Hindlimb muscle (tissue), 1 donor: ENCODE measurements at places on chromosomes 6 and 20.

DNA sequence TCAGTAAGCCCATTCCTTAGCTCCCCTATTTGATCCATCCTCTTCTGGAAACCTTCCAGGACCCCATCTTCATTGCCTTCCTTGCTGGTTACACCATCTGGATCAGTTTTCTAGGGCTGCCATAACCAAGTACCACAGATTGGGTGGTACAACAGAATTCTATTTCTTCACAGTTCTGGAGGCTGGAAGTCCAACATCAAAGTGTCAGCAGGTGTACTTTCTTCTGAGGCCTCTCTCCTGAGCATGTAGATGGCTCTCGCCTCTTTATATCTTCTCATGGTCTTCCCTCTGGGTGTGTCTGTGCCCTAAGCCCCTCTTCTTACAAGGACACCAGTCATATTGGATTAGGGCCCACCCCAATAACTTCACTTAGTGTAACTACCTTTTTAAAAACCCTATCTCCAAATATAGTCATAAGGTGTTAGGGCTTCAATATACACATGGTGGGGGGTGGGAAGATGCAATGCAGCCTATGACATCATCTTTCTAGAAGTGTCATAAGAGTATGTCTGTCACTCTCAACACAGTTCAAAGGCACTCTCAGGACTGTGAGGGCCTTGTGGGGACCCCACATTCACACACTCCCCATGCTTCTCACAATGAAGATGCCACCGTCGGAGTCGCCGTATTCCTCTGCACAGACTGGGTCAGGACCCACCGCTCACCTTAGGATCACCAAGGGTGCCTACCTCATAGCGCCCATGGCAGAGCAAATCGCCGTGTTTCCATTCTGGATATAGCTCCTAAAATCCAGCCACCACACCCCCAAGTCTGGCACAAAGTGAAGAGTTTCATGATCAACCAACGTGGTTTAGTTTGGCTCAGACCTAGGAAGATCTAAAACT, 12.2 kb upstream of the PRND start:
- DNase-seq, result no peak

DNA sequence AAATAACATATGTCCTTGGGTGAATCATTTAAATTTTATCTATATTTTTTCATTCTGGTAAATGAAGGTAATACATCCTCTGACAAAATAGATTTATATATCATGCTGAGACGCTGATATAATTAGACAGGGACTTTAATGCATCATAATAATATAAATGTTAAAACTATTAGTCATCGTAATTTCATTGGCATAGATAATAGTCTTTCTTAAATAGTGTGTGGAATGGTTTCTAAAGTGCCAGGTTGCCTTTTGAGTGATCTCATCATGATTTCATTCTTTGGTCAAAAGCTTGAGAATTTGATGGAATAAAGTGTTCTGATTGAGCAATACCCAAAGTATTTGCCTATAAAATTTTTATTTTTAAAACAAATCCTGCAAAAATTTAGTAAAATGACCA, 43.2 kb upstream of the BMP5 start:
- no peak for DNase-seq

DNA sequence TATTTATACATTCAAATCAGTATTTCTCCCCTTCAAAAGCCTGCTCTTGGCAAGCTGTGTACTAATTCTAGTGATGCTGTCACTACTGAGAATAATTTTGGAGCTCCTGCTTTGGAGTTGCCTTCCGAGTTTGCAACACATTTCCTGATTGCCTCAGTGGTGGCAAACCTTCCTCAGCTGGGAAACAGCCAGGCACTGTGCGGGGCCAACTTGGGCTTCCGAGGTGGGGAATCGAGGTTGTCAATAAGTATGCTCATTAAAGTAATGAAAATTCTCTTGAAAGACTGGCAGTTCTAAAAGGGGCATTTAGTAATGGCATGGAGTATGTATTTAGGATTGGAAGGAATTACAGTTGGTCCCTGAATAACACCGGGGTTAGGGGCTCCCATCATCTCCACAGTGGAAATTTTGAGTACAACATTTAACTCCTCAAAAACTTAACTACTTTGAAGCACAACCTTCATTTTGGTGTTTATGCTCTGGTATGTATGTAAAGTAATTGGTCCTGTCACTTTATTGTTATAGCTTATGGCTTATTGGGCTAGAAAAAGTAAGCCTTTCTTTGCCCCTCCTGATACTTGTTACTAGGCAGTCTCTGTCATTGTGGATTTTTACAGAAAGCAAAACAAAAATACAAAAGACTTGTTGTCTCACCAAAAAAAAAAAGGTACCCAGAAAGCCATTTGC, 2.7 kb downstream of the PAQR8 start:
- no peak for DNase-seq

DNA sequence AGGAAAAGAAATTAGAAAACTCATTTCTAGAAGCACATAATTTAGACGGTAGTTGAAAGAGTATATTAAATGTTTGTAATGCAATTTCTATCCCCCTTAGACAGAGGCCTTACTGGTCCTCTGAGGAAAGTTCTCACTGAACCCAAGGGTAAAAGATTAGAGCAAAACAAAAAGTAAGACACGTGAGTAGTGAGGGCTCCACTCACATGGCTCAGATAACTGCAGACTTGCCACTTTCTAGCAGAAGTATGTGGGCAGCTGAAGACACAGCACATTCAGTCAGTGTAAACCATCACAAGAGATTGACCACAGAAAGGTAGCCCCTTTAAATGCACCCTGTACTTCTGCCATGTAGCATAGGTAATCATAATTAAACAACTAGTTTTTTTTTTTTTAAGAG, 193.8 kb downstream of the BTBD9 start:
- DNase-seq, result no peak

GRCh38 chr6:56335726-56336125, 88.3 kb upstream of the COL21A1 start:
- no peak for DNase-seq

DNA sequence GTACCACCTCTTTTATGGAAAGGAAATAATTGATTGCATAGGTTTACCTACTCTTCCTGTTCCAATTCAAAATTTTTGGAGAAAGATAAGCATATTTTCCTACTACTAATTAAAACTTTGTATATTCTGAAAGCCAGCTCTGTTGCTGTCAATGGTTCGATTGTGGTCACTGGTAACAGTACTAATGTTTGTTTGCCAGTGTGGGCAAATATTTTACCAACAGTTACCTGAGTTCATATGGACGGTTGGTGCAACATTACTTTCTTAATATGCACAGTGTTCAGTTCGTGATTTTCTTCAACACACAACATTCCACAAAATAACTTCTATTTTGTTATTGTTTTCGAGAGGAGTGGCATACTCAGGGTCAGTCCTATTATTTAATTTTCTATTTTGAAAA, 17.1 kb upstream of the CTAGE9 start:
- DNase-seq, result no peak

- DNase-seq, result no peak
These were observed 38.7 kb downstream of the CDKAL1 start for GRCh38 chr6:20572940-20573339.

DNA sequence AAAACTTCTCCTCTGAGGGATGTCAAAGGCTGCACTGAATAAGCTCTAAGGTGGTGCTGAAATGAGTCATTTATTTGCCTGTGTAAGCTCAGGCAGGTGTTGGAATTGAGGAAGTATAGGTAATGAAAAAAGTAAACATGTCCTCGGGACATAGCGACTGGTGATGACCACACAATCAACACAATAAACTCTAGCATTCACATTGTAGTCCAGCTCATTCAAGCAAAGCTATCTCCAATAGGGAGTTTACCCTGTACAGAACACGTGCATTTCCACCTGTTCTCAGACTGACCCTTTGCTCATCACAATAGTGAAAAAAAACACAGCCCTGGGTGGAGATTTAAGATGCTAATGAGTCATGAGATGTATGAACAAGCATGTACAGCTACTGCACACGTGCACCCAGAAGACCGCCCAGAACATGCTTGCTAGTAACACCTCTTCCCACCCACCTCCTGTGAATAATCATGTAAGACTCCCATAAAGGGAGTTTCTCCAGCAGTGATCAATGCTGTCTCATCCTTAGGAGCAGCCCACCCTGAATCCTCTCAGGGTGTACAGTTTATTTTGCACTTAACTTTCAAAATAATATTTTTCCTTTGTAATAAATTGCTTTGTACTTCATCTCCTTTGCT, 33.0 kb upstream of the POU5F1 start:
- DNase-seq, result no peak

GRCh38 chr20:15332711-15333160, 995.3 kb upstream of the FLRT3 start:
- no peak for DNase-seq

DNA sequence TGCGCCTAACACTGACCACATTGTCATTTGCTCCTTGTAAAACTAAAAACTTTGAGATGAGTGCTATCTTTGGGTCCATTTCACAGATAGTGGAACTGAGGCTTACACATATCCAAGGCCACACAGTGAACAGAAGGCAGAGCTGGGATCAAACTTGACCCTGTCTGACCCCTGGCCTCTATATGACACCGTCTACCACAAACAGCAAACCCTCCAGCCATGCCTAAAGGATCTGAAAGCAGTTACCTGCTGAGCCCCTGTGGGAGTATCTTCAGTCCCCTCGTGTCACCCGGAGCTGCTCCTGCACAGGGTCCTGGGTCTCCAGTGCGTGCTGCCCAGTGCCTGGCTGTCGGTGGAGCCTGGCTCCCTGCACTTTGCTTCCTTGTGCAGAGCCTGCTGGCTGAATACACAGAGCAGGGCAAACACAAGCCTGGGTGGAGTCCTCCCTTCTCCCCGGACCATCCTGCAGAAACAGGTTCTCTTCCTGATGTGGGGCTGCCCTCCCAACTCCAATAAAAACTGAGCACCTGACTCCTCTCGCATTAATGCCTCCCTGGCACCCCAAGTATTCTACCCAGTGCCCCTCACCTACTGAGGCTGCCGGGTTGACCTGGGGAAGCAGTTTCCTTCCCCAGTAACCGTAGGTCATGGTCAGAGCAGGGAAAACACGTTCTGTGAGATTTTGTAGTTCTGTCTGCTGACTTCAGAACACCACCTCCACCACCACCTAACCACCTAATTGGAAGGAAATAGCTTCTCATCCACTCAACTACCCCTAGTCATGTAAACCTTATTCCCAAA, at the start of gene BCAS1:
Gene BCAS1, minus strand, starts transcription at position 408 of the 801 bp plus-strand sequence. CDS start 11,876 bp downstream, outside the sequence.
- no peak for DNase-seq

DNA sequence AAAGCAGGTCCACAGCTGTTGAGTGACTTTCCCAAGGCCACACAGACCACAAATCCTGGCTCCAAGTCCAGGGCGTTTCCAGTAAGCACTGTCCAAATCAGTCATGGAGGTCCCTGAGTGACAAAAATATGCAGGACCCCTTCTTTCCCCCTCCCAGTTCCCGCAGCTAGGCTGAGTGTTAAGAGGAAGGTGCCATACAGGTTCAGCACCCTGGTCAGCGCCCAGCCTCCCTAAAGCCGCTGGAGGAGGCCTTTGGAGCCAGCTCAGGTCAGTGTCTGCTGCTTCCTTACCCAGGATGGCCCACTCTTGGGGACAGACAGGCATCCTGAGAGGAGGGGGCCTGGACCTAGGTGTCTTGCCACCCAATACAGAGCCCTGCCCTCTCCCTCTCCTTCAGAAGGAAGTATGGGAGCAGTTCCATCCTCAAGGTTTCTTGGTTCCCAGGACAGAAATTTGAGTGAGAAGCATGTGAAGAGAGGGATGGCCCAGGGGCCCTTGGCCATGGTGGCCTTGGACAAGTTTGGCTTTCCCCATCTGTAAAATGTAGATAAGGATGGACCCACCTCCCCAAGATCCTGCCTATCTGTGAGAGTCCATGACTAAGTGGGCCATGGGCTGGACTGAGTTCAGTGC, 13.2 kb downstream of the TMEM74B start:
- no peak for DNase-seq

GRCh38 chr6:163336961-163337360, 77.6 kb upstream of the QKI start:
- DNase-seq, result no peak

DNA sequence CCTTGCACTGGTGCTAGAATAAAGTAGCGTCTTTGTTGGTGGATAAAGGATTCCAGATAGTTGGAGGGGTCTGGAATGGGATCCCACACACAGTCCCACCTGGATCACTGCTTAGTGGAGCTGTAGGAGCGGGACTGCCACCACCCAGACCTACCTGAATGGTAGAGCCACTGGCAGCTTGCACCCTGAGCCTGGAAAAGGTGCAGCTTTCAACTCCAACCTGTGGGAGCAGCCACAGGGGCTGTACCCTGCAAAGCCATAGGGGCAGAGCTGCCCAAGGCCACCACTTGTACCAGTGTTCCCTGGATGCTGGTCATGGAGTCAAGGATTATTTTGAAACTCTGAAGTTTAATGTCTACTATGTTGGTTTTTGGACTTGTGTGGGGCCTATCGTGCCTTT, 26.9 kb downstream of the VTA1 start:
- DNase-seq, result no peak

GRCh38 chr6:7106215-7106751, 1.5 kb upstream of the RREB1 start:
- DNase-seq, result no peak

GRCh38 chr6:143000811-143001210, 55.8 kb upstream of the HIVEP2 start:
- DNase-seq, result no peak

- no peak for DNase-seq
These were observed 168.5 kb downstream of the DHX35 start for GRCh38 chr20:39130627-39131026.

- DNase-seq, result no peak
These were observed 31.3 kb upstream of the BTN3A2 start for GRCh38 chr6:26333476-26334297.

DNA sequence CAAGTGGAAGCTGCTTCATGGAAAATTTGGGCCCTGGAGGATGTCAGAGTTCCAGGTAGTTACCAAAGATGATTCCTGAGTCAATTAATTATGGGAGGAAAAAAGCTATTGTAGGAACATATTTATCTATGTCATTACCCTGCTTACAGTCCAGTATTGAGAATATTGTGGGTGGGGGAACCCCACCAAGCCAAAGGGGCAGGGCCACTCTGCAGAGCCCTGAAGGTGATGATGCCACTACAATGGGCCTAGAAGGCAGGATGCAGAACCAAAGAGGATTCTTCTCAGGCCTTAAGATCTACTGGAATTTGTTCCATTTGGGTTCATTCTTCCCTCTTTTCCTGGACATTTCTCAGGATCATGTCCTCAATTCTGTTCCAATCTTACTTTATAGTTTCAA, 375.2 kb upstream of the MARCKS start:
- no peak for DNase-seq

DNA sequence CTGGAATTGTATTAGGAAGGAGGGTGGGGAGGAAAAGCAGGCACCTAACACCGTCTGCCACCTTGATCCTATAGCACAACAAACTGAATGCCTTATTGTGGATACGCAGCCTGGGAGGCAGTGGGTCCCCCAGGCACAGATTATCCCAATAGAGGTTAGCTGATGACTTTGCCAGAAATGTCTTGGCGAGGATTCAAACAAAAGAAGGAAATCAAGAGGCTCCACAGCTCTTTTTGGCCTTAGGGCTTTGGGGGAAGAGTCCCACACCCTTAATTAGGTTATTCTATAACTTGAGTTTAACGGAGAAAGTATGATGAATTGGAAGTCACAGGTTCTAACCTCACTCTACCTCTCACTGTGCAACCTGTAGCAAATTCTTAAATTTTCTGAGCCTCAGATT, 102.0 kb downstream of the MRPL14 start:
- no peak for DNase-seq
